T-helper 17 cell (primary cell): ENCODE measurements at places on chromosomes 6 and 20. TPM values are rescaled to one million over a fixed set of nuclear protein-coding genes. Genes with fewer than 3 reads are reported as not detected.

Gene CFAP206
- total RNA-seq: 0.30 TPM

Gene WFDC5
- total RNA-seq: not detected

Gene HSPA12B
- total RNA-seq: not detected

Gene SCUBE3
- not detected for total RNA-seq

Gene NELFE
- 45.8 TPM for total RNA-seq

Gene NFS1
- total RNA-seq: 19.4 TPM

Gene NOTCH4
- 0.60 TPM for total RNA-seq

Gene COL12A1
- total RNA-seq: not detected

Gene IYD
- total RNA-seq: not detected

DNA sequence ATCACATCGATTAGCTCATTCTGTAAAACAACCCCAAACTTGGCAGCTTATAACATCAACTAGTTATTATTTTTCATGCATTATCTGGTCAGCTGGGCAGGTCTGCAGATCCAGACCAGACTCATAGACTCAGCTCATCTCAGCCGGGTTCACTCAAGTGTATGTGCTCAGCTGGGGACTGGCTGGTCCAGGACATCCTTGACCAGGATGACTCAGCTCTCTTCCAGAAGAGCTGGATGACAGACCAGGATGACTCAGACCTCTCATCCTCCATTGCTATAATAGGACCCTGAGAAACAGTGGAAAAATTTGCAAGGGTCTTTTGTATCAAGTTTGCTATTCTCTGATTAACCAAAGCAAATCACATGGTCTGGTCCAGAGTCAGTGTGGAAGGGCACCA, 312.5 kb upstream of the PLCB4 start:
- DNase-seq: no peak

GRCh38 chr6:167420177-167420576, 95.3 kb downstream of the TTLL2 start:
- no peak for DNase-seq

DNA sequence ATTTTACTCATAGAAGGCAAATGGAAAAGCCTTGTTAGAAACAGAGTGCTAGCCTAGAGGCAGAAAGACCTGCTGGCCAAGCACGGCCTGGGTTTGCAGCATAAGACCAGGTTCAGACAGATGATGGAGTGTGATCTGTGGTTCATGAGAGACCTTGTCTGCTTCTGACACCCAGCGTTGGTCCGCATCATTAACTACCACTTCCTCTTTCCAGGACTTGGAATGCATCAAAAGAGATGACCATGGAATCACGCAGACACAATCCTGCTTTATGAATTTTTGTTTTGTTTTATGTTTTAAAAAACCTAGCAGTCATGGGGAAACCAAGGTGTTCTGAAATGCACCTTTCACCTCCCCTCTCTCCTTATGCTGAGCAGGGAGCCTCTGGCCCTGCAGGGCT, 76.8 kb upstream of the SYNDIG1 start:
- no peak for DNase-seq

- DNase-seq: no peak
Measured at GRCh38 chr6:51618563-51618962, 468.9 kb downstream of the PKHD1 start.

DNA sequence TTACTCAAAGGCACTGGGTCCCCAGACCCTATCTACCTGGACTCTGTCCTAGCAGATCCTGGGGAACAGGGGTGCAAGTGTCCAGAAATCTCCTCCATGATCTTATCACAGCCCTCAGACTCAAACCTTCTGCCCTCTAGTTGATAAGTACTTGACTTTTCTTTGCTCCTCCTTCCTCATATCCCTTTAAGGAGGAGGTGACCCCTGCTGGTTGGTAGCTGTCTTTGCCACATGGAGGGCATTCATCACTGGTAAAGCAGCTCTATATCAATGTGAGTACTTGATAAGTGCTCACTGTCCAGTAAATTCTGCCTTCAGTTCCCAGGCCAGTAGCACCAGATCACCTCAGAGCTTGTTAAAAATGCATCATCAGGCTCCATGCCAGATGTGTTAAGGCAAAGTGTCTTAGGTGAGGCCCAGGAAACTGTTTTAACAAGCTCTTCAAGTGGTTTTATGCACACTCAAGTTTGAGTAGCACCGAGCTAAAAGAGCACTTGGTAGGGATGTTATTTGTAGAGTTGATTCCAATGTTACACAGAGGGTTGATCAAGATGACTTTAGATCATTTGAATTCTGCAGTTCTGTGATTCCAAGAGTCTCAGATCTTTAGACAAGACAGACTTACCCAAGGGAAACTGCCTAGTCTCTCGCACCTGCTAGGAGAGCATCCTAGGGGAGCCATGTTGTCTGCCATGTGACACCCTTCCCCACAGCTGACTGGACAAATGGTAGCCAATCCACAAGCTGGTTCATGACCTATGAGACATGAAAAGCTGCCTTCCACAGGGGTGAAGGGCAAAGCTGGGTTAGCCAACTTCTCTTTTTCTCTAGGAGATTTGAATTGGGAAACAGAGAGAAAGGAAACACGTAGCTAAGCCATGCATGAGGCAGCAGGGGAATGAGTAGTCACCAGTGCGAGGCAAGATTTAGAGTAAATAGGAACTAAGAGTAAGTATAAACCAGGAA, 18.6 kb downstream of the TREML2 start:
- DNase-seq: no peak

- DNase-seq: no peak
Measured at GRCh38 chr6:74946961-74947360, 258.9 kb downstream of the COL12A1 start.

DNA sequence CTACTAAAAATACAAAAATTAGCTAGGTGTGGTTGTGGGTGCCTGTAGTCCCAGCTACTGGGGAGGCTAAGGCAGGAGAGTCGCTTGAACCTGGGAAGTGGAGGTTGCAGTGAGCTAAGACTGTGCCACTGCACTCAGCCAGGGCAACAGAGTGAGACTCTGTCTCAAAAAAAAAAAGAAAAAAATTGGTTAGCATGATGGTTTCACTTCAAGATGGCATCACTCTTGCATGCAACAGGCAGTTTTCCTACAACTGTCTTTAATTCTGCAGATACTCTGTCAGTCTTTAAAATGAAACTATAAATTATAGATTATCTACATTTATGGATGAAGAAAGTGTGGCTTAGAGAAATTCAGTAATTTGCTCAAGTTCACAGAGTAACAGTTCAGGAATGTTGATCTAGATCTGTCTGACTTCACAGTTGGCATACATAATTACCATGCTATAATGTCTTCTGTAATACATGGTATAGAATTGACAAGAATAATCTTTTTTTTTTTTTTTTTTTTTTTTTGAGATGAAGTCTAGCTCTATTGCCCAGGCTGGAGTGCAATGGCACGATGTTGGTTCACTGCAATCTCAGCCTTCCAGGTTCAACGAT, 27.0 kb downstream of the ITCH start:
- DNase-seq: no peak

- no peak for DNase-seq
Measured at GRCh38 chr6:81838724-81839426, 86.4 kb upstream of the TENT5A start.

GRCh38 chr20:25344634-25345033, 46.0 kb downstream of the ABHD12 start:
- no peak for DNase-seq

DNA sequence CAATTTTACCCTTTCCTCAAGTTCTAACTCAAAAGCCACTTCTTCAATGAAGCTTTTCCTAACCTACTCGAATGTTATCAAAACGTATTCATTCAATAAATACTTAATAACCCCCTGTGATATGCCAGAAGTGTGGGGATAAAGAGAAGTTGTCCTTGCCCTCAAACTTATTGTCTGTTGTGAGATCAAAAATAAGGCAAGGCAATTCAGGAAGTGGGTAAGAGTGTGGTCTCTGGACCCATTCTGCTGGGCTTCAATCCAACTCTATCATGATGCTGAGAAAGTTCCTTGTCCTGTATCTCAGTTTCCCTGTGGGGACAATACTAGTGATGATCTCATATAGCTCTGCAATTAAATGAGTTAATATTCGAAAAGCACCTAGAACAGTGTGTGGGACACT, 92.8 kb downstream of the PRDM1 start:
- DNase-seq: no peak

DNA sequence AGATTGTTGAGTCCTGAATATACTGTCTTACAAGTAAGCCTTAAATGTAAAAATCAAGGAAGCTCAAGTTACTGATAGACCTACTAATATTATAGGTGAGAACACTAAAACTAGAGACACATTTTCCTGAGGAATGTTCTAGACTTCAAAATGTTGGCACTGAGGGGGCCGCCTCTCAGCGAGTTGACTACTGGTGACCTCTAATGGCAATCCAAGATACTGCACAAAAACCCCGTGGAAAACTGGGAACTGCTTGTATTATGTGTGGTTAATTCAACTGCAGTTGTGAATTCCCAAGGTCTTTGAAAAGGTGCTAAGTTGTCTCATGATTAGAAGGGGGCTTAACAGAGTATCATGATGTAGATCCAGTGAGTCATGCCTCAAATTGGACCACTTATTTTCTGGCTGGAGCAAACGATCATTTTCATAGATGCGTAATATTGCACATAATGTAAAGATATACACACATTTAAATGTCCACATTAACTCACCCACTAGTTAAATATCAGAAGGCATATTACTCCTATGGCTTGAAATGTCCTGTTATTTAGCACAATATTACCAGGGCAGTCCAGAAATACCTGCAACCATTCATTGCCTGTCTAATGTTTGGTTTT, 336.2 kb downstream of the FOXA2 start:
- DNase-seq: no peak

DNA sequence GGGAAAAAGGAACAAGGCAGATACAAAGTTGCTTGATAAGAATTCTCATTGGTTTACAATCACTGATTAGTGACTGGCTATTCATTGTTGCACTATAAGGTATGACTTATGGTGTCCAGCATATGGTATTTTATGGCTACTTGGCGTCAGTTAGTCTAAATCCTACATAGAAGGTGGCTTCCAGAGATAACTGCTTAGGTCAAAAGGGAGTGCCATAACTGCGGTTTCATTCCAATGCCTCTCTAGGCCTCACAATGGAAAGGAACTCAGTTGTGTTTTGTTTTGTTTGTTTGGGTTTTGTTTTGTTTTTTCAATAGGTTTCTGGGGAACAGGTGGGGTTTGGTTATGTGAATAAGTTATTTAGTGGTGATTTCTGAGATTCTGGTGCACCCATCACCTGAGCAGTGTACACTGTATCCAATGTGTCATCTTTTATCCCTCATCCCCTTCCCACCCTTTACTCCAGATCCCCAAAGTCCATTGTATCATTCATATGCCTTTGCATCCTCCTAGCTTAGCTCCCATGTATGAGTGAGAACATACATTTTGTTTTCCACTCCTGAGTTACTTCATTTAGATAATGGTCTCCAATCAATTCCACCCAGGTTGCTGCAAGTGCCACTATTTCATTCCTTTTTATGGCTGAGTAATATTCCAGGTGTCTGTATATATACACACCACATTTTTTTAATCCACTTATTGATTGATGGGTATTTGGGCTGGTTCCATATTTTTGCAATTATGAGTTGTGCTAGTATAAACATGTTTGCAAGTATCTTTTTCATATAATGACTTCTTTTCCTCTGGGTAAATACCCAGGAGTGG, 7.0 kb downstream of the GOPC start:
- DNase-seq: no peak

GRCh38 chr6:137223370-137224131, 4.4 kb upstream of the IFNGR1 start:
- DNase-seq: no peak

- no peak for DNase-seq
Measured at GRCh38 chr6:119637768-119638167, 288.2 kb upstream of the MAN1A1 start.

DNA sequence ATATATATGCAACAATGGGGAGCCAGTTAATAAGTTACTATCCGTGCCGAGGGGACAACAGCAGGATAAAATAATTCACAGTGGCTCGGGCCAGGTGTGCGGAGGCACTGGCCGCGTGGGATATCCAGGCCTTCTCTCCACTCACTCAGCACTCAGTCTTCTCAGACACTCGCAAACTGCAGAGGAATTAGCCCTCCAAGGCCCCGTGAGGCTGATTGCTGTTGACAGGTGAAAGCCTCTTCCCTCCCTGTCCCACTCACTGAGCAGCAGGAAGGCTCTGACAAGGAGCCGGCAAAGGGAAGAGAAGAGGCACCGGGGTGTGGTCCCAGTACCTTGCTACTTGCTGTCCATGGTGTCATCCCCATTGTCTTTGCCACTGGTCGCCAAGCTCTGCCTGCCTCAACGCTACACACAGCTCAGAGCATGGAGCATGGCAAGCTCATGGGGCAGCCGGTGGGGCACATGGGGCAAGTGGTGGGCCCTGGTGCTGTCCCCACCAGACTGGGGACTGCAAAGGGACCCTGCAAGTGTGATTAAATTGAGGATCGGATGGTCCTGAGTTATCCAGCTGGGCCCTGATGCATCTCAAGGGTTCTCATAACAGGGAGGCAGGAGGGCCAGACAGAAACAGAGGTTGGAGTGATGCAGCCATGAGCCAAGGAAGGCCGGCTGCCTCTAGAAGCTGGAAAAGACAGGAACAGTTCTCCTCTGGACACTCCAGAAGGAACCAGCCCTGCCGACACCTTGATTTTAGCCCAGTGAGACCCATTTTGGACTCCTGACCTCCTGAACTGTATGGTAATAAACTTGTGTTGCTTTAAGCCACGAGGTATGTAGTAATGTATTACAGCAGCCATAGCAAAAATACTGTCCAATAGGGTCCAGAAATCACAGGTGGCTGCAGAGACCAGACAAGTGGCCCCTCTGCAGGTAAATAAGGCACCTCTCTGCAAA, 119.7 kb downstream of the PSMB1 start:
- no peak for DNase-seq

- no peak for DNase-seq
Measured at GRCh38 chr6:3364391-3364790, 92.5 kb downstream of the SLC22A23 start.

DNA sequence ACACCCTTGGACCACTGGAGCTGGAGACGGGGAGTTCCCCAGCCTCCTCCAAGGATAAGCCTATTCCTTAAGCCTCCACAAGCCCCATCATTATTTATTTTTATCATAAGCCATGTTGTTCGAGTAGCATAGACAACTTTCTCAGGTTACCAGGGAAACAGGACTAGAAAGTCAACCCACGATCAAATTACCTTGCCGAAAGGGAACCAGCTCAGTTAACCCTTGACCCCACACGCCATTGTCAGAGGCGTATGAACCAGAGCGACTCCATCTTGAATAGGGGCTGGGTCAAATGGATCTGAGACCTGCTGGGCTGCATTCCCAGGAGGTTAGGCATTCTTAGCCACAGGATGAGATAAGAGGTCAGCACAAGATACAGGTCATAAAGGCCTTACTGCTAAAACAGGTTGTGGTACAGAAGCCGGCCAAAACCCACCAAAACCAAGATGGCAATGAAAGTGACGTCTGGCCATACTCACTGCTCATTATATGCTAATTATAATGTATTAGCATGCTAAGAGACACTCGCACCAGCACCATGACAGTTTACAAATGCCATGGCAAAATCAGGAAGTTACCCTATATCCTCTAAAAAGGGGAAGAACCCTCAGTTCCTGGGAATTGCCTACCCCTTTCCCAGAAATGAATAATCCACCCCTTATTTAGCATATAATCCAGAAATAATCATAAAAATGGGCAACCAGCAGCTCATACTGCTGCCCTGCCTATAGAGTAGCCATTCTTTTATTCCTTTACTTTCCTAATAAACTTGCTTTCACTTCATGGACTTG, 22.4 kb downstream of the SYNJ2 start:
- DNase-seq: no peak
